ENCODE measurements at places on chromosomes 1 and 21. TPM values are rescaled to one million over a fixed set of nuclear protein-coding genes. Genes with fewer than 3 reads are reported as not detected.

Gene C1orf185
- not detected for total RNA-seq

Gene TSTD1
- 63.2 TPM for total RNA-seq

Gene SMG7
- total RNA-seq: 80.8 TPM

Gene SLC6A17
- total RNA-seq: not detected

Gene CLCA2
- total RNA-seq: not detected

Gene S100A2
- not detected for total RNA-seq

Gene SLAMF1
- 48.5 TPM for total RNA-seq

Gene LRP8
- 62.7 TPM for total RNA-seq

Gene CFAP141
- not detected for total RNA-seq

Gene RGS13
- not detected for total RNA-seq

Gene DDR2
- total RNA-seq: 0.08 TPM

Gene LMX1A
- total RNA-seq: not detected

Gene GPR3
- total RNA-seq: 0.66 TPM

Gene TIE1
- 1.3 TPM for total RNA-seq

GRCh38 chr1:206556047-206556749, 48.9 kb downstream of the RASSF5 start:
- DNase-seq: no peak
- peaks cover 37% of the 10 kb centered on the region for H3K36me3 ChIP-seq
- no peaks in the 10 kb centered on the region for H3K27me3 ChIP-seq
- peak overlapping the region; percentile 86 for H3K4me3 ChIP-seq
- H3K27ac ChIP-seq: peak overlapping the region; percentile 82

DNA sequence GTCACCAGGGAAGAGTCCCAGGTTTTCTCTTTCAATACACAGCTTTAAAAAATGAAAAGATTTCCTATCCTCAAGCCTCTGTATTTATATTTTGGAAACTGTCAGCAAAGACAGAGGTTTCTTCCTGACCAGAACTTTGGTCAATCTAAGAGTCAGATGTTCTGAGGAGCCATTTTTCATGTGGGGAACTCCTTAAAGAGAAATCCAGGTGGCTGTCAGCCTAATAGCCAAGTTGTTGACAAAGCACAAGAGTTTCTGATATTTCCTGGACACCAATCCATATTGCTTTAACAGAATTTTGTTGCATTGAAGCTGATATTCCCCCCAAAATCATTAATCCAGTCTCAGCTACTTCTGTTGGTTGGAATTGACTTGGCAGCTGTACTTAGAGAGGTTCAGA, 318.6 kb upstream of the NFIA start:
- no peaks in the 10 kb centered on the region for H3K36me3 ChIP-seq
- no peak for DNase-seq
- H3K4me3 ChIP-seq: no peak overlapping the region
- H3K27me3 ChIP-seq: no peaks in the 10 kb centered on the region
- no peaks in the 10 kb centered on the region for H3K4me1 ChIP-seq

DNA sequence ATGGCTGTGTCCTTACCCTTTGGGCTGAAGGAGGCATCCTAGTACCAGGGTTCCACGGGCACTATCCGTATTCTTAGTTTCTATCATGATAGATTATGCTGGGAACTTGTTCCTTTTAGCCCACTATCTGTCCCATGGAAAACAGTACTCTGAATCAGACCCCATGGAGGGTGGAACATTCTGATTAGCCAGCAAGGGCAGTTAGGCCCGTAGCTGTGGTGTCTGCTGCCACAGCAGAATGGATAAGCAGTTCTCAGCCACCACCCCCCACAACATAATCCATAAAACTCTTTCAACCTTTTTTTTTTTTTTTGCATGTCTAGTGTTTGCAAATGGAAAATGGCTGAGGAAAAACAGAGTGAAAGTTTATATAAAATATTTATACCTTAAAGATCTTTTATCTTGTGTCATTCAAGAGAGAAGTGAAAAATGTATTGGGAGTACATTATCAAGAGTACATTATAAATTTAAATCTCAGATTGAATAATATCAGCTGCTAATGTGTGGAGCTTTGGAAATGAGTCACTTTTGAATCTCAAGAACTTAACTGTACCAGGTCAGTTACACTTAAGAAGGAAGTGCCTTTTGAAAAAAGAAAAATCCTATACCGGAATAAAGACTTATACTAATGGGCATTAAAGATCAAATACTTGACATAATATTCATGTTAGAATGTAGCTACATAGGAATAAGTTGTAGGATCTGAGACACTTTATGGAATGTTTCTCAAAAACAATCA, 80.3 kb downstream of the NFIA start:
- no peak overlapping the region for H3K4me3 ChIP-seq
- peaks cover 22% of the 10 kb centered on the region for H3K4me1 ChIP-seq
- H3K36me3 ChIP-seq: no peaks in the 10 kb centered on the region
- no peak for DNase-seq
- H3K27ac ChIP-seq: no peak overlapping the region
- peaks cover 10% of the 10 kb centered on the region for H3K27me3 ChIP-seq

- DNase-seq: no peak
- H3K27ac ChIP-seq: no peak overlapping the region
- no peak overlapping the region for H3K4me3 ChIP-seq
- H3K27me3 ChIP-seq: no peaks in the 10 kb centered on the region
Observed at GRCh38 chr1:83818916-83819315, 180.0 kb downstream of the TTLL7 start.

GRCh38 chr1:224264321-224264720, 65.7 kb downstream of the NVL start:
- H3K36me3 ChIP-seq: peaks cover 52% of the 10 kb centered on the region
- peaks cover 47% of the 10 kb centered on the region for H3K4me1 ChIP-seq
- H3K27ac ChIP-seq: no peak overlapping the region
- DNase-seq: no peak
- H3K4me3 ChIP-seq: no peak overlapping the region

- H3K27ac ChIP-seq: no peak overlapping the region
- H3K27me3 ChIP-seq: peaks cover 23% of the 10 kb centered on the region
- H3K4me3 ChIP-seq: no peak overlapping the region
Observed at GRCh38 chr1:227994632-227995300, 12.0 kb upstream of the WNT3A start.

DNA sequence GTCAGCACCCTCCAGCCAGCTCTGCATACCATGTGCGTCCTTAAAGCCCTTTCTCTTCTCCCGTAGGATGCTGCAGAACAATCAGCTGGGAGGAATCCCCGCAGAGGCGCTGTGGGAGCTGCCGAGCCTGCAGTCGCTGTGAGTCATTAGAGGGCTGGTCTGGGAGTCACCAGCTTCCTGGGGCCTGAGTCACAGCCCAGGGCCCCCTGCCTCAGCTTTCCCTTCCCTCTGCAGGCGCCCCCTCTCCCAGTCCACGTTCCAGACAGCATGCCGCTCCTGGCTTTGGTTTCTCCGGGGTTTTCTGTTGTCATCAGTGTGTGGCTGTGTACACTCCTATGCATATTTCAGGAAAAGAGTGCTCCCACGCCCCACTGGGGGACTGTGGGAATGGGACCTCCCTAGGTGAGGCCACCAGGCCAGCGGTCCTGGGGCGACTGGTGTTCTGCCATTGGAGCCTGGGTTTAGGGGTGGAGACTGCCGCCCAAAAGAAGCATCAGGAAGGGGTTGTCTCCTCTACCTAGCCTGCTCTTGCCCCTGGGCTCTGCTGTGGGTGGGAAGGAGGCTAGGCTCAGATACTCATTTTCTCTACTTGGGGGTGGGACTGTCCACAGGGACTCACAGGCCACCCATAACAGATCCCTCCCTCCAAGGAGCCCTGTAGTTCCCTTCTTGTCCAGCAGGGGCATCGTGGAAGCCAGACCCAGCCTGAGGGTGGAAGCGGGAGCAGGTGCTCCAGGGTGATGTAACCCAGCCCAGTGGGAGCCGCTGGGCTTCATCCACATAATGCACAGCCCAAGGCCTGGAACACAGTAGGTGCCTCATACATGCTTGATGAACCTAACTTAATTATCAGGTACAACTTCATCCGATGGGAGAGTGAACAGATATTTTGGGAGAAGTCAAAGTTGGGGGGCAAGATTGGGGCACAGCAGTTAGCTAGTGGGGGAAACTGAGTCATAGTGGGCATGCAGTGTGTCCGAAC, 42.5 kb downstream of the LGR6 start:
- no peak overlapping the region for H3K4me3 ChIP-seq
- no peaks in the 10 kb centered on the region for H3K36me3 ChIP-seq
- peaks cover 18% of the 10 kb centered on the region for H3K27me3 ChIP-seq

DNA sequence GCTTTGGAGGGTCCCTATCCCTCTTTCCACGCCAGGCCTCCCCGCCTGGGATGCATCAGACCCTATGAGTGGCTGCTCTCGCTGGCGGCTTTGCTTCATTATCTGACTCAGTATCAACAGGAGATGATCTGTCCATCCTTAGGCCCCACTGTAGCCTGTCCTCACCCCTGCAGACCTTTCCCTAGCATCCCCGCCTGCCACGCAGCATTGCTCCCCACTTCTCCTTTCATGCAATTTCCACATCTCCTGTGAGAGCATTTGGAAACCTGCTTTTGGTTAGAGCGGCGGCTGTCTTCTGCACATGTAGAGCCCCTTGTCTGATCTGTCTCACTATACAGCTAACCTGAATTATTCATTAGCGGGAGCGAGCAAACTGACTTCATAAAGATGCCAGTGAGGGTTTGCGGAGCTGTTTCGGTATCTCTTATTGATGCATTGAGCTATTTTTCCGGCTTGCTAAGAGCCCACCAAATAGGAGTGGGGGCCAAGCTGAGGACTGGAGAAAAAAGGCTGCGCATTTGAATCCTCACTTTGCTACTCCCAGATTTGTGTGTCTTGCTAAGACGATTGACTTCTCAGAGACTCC, 40.0 kb upstream of the ATP2B4 start:
- peaks cover 7% of the 10 kb centered on the region for H3K4me1 ChIP-seq
- H3K36me3 ChIP-seq: no peaks in the 10 kb centered on the region
- H3K4me3 ChIP-seq: no peak overlapping the region
- H3K27me3 ChIP-seq: peaks cover 22% of the 10 kb centered on the region
- no peak overlapping the region for H3K27ac ChIP-seq
- no peak for DNase-seq

DNA sequence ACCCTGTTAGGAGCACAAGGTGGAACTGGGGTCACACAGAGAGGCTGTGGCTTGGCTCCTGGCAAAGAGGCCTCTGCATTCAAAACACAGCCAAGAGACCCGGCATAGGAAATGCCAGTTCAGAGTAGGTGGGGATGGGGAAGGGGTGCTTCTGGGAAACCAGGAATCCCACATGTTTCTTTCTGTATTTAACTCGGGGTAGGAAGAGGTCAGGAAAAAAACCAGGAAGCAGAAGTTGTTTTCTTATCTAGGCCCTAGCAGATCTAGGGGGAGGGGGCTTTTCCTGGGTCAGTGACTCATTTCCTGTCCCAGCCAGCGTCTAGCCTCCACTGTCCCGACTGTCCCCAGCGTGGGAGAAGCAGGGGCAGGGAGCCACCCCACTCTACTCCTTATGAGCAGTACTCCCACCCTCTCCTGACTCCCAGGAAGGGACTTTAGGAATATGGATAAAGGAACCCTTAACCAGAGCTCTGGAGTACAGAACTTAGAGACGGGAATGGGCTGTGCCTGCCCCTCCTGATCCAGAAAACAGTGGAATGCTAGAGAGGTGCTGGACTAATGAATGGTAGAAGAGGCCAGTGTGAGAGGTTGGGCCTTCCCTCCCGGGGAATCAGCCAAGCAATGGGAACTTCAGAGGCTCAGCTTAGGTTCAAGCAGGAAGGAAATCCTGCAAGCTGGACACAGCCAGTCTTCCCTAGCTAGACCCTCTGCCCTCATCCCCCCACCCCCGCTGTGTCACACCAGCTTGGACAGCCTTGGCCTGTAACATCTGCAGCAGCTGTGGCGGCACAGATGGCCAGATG, 5.7 kb downstream of the FHL3 start:
- H3K4me1 ChIP-seq: peaks cover 72% of the 10 kb centered on the region
- no peaks in the 10 kb centered on the region for H3K27me3 ChIP-seq
- H3K4me3 ChIP-seq: peak overlapping the region; percentile 1
- H3K36me3 ChIP-seq: peaks cover 26% of the 10 kb centered on the region
- H3K27ac ChIP-seq: peak overlapping the region; percentile 80

- H3K36me3 ChIP-seq: no peaks in the 10 kb centered on the region
- no peak overlapping the region for H3K27ac ChIP-seq
- H3K4me1 ChIP-seq: peaks cover 1% of the 10 kb centered on the region
- no peaks in the 10 kb centered on the region for H3K27me3 ChIP-seq
- no peak for DNase-seq
Observed at GRCh38 chr1:192978195-192978710, 80.9 kb downstream of the UCHL5 start.

GRCh38 chr1:190904091-190904695, 426.5 kb upstream of the BRINP3 start:
- H3K36me3 ChIP-seq: no peaks in the 10 kb centered on the region
- H3K4me1 ChIP-seq: no peaks in the 10 kb centered on the region
- no peaks in the 10 kb centered on the region for H3K27me3 ChIP-seq
- no peak overlapping the region for H3K27ac ChIP-seq
- no peak overlapping the region for H3K4me3 ChIP-seq

DNA sequence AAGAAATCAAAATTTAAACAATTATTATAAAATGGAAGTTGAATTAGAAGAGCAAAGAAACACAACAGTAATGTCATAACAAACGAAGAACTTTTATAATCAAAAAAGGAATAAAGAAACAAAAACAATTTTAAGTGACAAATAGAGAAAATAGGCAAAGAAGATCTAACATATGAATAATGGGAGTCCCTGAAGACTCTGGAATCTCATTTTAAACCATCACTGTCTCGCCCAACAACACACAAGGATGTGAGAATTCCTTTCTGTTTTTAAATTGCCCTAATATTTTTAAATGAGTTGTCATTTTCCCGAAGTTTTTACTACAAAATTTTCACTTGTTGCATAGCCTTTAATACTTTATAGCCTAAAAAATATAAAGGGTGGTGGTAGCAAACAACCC, 4.3 kb upstream of the NDC1 start:
- H3K27ac ChIP-seq: no peak overlapping the region
- DNase-seq: no peak
- no peak overlapping the region for H3K4me3 ChIP-seq
- peaks cover 10% of the 10 kb centered on the region for H3K4me1 ChIP-seq
- peaks cover 2% of the 10 kb centered on the region for H3K36me3 ChIP-seq

DNA sequence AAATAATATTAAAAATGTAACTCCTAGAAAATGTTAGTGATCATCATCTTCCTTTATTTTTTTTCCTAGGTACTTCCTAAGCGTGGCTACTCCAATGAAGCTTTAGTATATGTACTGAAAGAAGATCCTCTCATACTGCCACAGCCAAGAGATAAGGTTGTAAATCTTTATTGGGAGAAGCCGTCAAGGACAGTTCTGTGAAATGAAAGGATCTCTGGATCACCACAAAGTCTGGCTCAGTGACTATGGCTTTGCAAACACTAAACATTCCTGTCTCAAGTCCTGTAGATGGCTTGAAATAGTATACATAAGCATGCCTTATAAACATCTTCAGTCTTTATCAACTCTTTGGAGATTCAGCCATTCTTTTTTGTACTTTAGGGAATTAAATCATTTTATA, 61.2 kb upstream of the DPH5 start:
- no peak overlapping the region for H3K27ac ChIP-seq
- peaks cover 47% of the 10 kb centered on the region for H3K4me1 ChIP-seq
- H3K4me3 ChIP-seq: no peak overlapping the region
- no peak for DNase-seq

GRCh38 chr1:8061210-8061609, 35.1 kb upstream of the ERRFI1 start:
- H3K27ac ChIP-seq: no peak overlapping the region
- peaks cover 8% of the 10 kb centered on the region for H3K27me3 ChIP-seq
- no peak for DNase-seq
- no peaks in the 10 kb centered on the region for H3K36me3 ChIP-seq

- H3K4me3 ChIP-seq: peak overlapping the region; percentile 69
- H3K36me3 ChIP-seq: peaks cover 66% of the 10 kb centered on the region
- DNase-seq: no peak
Observed at GRCh38 chr1:26832249-26832960, 5.9 kb downstream of the ZDHHC18 start.

- peaks cover 15% of the 10 kb centered on the region for H3K36me3 ChIP-seq
- H3K4me3 ChIP-seq: no peak overlapping the region
- peaks cover 28% of the 10 kb centered on the region for H3K4me1 ChIP-seq
- no peak overlapping the region for H3K27ac ChIP-seq
Observed at GRCh38 chr1:78676993-78677392, 27.4 kb downstream of the IFI44 start.

Data from activated CD8-positive, alpha-beta T cell treated with anti-CD3 and anti-CD28 coated beads, Interleukin-2, amount 10 ng/mL, durations not matched to agents 7 days and 5 days (primary cell).